Stimulated activated CD4-positive, alpha-beta T cell treated with anti-CD3 and anti-CD28 coated beads, TNF-alpha, amount 100 ng/mL, for 1 hour (primary cell): ENCODE measurements at places on chromosomes 2 and 18.

- DNase-seq, result no peak
These were observed 210.9 kb upstream of the PKDCC start for GRCh38 chr2:41836948-41837347.

GRCh38 chr2:27086724-27087593 is at the start of gene KHK:
TSS of gene KHK (plus strand) at chr2:27086772. CDS start at chr2:27087260, 488 bp downstream.
- no peak for DNase-seq

DNA sequence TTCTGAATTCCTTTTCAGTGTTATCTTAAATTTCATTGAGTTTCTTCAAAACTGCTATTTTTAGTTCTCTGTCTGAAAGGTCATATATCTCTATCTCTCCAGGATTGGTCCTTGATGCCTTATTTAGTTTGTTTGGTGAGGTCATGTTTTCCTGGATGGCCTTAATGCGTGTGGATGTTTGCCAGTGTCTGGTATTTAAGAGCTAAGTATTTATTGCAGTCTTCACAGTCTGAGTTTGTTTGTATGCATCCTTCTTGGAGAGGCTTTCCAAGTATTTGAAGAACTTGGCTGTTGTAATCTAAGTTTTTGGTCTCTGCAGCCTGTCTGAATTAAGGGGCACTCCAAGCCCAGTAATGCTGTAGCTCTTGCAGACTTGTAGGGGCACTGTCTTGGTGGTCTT is 249.3 kb downstream of the ZNF385B start:
- no peak for DNase-seq

GRCh38 chr18:46663539-46663938 is 6.5 kb upstream of the LOXHD1 start:
- no peak for DNase-seq

DNA sequence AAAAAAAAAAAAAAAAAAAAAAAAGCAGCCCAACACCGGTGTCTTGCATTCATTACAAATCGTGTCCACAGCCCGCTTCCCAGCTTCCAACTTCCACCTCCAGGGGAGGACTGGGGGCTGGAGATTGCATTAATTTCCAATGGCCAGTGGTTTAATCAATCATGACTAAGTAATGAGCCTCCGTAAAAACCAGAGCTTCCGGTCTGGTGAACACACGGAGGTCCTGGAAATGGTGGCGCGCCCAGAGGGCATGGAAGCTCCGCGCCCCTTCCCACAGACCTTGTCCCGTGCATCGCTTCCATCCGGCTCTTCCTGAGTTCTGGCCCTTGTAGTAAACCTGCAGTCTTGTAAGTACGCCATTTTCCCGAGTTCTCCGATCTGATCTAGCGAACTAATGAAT is 43.6 kb downstream of the EEF1B2 start:
- DNase-seq, result no peak

DNA sequence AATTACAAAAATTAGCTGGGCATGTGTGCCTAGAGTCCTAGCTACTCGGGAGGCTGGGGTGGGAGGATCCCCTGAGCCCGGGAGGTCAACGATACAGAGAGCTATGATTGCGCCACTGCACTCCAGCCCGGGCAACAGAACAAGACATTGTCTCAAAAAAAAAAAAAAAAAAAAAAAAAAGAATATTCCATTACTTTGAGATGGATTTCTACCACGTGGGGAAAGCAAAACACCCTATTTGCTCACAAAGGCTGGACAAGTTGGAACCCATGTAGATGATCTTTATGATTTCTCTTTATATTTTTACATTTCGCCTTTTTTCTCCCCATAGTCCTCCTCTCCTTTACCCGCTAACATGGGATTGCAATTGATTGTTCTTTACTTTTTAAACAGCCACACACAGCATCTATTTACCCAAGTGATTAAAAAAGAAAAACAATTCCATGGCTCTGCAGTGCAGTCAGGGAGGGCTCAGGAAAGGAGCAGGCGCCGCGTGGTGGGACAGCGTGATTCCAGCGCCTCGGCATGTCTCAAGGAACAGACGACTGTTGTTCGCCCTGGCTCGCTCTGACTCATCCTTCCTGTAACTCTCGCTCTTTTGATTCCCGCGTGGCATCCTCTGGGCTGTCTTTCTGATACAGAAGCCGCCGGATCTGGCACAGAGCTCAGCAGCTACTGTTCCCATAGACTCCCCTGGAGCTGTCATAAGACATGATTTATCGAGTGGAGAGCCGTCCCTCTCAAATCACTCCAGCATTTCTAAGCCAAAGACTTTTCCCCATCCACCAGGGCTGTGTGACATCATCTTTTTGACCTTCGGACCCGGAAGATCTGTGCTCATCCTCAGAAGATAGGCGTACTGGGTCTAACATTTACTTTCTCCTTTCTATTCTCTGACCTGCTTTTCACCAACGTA is 230.4 kb upstream of the AGAP1 start:
- no peak for DNase-seq

DNA sequence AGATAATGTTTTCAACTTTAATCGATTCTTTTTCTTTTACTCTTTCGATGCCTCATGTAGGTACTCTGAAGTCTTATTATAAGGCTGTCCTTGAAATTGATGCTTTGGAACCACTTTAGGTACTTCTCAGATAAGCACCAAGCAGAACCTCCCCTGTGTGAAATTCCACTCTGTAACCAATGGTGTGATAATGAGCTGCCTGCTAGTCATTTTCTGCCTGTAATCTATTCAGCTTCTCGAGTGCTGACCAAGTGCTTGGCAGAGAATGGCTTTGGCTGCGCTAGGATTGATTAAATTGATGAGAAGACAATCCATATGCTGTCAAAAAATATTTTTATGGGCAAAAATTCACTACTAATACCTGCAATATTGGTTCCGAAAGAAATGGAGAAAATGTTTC is 132.1 kb upstream of the STON1 start:
- no peak for DNase-seq

- no peak for DNase-seq
These were observed 1042.3 kb upstream of the NRXN1 start for GRCh38 chr2:52074130-52074719.

GRCh38 chr18:50053111-50053510 is 141.8 kb downstream of the MYO5B start:
- no peak for DNase-seq

GRCh38 chr2:207772081-207772843 is 2.6 kb upstream of the FZD5 start:
- no peak for DNase-seq

DNA sequence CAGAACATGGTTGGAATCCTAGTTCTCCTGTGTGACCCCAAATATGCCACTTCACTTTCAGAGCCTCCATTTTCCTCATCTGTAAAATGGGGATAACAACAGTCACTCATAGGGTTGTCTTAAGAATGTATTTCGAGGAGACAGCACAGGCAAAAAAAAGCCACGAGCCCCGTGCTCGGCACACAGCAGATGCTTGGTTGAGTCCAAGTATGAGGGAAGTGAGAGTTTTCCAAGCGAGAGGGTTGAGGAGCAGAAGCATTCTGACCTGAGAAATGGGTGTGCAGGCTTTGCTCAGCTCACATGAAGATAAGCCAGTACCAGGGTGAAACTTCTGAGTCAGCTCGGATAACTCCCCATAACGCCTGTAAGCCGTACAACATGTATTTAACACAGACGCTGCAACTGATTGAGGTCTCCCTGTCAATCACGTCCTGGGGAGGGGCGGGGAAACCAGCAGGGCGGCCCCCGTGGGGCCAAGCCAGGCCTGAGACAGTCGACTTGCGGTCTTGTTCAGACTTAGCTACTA is 23.0 kb upstream of the ODC1 start:
- no peak for DNase-seq

- no peak for DNase-seq
These were observed 197.3 kb upstream of the CCDC150 start for GRCh38 chr2:196442211-196442610.

- DNase-seq, result no peak
These were observed 91.6 kb downstream of the DNER start for GRCh38 chr2:229622495-229623355.

- no peak for DNase-seq
These were observed 138.6 kb upstream of the NCK2 start for GRCh38 chr2:105606081-105606480.

DNA sequence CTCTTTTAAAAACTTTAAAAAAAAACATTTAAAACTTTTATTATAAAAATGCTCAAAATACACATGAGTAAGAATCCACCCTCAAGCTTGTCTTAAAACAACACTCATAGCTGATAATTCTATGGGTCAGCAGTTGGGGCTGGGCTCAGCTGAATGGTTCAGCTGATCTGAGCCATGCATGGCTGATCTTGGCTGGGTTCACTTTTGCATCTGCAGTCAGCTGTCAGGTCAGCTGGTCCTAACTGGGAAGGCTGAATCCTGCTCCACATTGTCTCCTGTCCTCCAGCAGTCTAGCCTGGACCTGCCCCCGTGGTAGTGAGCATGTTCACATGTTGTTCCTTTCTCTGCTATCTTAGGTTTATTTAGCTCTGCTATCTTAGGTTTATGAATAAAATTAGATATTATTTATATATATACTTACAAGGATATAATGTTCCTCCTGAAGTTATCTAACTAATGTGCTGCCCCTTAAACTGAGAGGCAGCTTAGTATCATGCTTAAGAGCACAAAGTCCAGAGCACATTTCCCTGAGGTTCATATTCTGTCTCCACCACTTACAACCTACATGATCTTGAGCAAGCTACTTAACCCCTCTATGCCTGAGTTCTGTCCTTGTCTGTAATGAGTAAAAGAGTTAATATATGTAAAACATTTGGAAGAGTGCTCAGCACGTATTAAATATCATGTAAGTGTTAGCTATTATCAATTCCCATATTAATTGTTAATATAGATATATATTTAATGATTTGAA is 309.4 kb downstream of the PTPRM start:
- DNase-seq, result no peak

- no peak for DNase-seq
These were observed 614.2 kb upstream of the REG3G start for GRCh38 chr2:78411303-78411702.

- no peak for DNase-seq
These were observed 138.9 kb upstream of the PELI1 start for GRCh38 chr2:64283006-64283570.

GRCh38 chr2:171529914-171530313 is 7.6 kb downstream of the CYBRD1 start:
- DNase-seq, result no peak

- no peak for DNase-seq
These were observed 165.0 kb downstream of the KLHL29 start for GRCh38 chr2:23549821-23550530.
